ENCODE measurements at places on chromosomes 2 and 18.

DNA sequence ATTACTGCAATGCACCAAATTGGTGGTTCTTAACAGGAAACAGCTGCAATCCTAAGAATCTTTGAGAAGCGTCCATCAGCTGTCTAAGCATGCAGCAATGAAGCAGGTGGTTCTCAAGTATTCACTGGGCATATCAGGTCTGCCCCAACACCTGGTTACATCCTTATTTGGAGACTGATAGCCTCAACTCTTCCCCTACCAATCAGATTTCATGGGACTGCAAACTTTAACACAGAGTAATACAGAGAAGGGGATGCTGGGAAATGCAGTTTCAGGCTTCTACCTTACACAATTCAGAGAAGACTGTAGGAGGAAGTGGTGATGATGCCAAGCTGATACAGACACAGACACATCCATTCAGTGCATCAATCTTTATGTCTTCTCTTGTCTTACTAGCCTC, 240.5 kb downstream of the BCL2 start:
- DNase-seq: no peak

GRCh38 chr18:46711444-46711863, 45.4 kb downstream of the ST8SIA5 start:
- no peak for DNase-seq

DNA sequence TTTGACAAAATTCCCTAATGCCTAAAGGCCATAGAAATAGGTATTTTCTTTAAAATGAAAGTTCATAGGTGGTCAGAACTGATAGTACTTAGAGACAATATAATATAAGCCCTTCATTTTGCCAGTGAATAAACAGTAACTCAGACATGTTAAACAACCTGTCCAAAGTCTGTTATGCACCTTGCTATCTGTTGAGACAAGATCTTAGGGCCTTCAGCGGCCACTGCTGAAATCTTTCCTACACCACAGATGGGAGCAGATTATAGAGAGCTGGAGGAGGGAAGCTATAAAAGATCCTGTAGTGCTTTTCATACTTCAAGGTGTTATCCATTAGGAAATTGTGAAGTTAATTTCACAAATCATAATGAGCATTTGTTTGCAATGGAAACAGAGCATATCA, 13.8 kb downstream of the CERKL start:
- no peak for DNase-seq

DNA sequence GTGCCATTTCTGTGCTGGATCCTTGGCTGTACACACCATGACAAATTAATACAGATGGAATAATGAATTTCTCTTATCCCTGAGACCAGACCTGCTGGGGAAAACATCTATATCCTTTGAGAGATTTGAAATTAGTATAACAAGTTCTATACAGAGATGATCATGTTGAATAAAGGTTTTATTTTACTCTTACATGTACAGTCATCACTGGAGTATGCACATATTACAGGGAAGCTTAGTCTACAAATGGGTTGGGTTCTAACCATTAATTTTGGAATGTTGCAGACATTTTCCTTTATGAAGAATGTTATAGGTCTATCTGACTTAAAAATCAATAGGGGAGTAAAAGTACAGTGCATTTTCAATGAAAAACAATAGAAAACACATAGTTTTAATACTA, 29.9 kb upstream of the MMADHC start:
- DNase-seq: no peak
